ENCODE measurements at places on chromosomes 3 and 15.

GRCh38 chr15:52783191-52783829 lies 6.8 kb downstream of the ONECUT1 start:
- DNase-seq: no peak

GRCh38 chr15:92597548-92597947 lies 58.0 kb downstream of the FAM174B start:
- DNase-seq: no peak

- DNase-seq: no peak
Measured at GRCh38 chr15:49752517-49752916, 131.7 kb downstream of the DTWD1 start.

GRCh38 chr3:170903123-170903522 lies 5.3 kb downstream of the EIF5A2 start:
- DNase-seq: no peak

DNA sequence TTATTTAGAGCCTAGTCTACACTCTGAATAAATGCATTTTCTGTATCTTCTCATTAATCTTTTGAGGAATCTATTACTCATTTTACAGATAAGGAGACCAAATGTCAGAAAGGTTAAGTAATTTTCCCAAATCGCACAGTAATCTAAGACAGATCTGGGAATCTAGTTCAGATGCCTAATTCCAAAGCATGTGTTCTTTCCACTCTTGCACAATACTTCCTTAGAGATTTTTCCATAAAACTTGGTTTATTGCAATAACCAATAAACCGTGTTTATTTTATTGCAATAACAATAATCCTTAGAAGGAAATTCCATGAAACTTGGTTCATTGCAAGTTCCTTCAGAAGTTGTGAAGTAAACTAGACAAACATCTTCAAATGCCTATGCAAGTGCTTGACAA lies 17.4 kb upstream of the COL8A1 start:
- DNase-seq: peak; percentile 55

DNA sequence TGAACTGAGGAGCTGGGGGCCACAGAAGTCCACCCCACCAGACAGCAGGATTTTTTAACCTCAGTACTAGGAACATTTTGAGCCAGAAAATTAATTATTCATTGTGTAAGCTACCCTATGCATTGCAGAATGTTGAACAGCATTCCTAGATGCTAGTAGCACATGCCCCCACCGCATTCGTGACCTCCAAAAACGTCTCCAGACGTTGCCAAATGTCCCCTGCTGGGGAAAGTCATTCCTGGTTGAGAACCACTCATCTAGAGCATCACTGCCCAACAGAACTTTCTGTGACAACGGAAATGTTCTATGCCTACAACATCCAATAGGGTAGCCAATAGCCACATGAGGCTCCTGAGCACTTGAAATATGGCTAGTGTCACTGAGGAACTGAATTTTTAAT lies 333.5 kb downstream of the FOXP1 start:
- DNase-seq: no peak

- peak; percentile 59 for DNase-seq
Measured at GRCh38 chr15:70647396-70647795, 116.0 kb downstream of the UACA start.
